ENCODE measurements at places on chromosomes 4 and X.

GRCh38 chr4:158721680-158722079 is 1.5 kb downstream of the PPID start:
- no peak for DNase-seq

DNA sequence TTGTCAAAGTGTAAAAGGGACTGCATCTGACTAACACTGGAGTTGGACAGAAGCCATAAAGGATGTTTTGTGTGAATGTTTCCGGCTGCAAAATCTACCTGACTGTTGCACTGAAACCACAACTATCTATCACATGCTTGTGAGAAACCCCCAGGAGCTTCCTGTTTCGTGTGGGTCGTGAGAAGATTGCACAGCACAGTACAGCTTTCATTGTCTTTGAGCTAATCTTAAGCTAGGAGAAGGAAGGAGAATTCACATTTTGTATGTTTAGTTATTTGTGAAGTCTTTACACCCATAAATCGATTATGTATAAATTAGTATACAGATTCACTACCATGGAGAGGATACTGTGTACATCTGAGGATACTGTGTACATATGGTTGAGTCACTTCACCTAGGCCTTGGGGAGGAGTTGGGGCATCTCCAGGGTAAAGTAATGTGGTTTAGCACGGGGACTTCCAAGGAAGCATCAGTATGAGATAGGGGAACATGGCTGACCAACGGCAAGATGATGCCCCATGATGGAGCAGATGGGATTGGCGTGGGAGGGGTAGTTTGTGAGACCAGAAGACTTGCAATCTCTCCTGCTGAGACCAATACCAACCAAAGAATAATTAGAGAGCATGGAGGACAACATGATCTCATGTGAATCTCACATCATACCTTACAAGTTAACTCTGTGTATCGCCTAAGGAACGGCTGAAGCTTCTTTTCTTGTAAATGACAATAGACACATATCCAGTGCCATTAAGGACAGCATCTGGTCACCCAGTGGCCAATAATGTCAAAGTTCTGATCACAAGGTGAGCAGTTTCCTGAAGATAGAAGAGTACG is 43.1 kb upstream of the FAM9C start:
- DNase-seq, result no peak

- no peak for DNase-seq
These were observed 494.1 kb downstream of the CENPC start for GRCh38 chr4:67051000-67051789.

GRCh38 chrX:142134533-142134932 is 70.6 kb downstream of the MAGEC2 start:
- no peak for DNase-seq
